ENCODE measurements at places on chromosomes 4 and X.

DNA sequence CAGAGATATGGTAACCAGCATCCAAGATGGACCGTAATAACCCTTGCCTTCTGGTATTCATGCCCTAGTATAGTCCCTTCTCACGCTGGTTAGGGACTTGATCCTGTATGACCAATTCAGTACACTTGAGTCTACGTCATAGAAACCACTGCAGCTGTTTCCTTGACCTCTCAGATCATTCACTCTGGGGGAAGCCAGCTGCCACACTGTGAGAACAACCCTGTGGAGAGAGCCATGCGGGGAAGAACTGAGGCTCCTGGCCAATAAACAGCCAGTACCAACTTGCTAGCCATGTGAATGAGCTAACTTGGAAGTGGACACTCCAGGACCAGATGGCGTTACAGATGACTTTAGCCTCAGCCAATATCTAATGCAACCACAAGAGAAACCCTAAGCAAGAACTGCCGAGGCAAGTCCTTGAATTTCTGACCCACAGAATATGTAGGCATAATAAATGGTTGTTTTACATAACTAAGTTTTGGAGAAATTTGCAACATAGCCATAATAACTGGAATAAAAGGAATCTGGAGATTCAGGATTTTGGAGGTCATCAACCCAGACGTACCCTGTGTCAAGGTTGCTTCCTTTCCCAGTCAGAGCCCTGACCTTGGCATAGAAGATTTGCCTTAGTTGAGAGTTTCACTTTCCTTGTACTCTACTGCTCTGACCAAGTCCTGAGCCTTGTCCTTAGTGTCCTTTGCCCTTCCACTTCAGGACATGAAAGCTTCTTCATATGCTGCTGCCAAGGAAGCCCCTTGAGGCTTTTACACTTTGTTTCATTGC is 87.3 kb upstream of the ZNF81 start:
- no peak for DNase-seq

- DNase-seq = no peak
These were observed 27.8 kb downstream of the FRYL start for GRCh38 chr4:48752246-48752645.

- DNase-seq = no peak
These were observed 2353.6 kb downstream of the PCDH7 start for GRCh38 chr4:33073811-33074210.

- no peak for DNase-seq
These were observed 84.7 kb upstream of the PCDH19 start for GRCh38 chrX:100494646-100495370.

DNA sequence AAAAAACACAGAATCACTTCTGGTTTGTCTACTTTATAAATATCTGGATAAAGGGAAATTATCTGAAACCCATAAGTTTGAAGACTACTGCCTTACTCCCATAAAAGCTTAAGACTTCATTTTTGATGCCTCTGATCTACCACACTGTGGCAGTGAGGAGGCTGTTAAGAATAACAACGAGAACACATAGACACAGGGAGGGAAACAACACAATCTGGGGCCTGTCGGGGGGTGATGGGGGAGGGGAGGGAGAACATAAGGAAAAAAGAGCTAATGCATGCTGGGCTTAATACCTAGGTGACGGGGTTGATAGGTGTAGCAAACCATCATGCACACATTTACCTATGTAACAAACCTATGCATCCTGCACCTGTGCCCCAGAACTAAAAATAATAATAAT is 573.7 kb downstream of the GBA3 start:
- no peak for DNase-seq

DNA sequence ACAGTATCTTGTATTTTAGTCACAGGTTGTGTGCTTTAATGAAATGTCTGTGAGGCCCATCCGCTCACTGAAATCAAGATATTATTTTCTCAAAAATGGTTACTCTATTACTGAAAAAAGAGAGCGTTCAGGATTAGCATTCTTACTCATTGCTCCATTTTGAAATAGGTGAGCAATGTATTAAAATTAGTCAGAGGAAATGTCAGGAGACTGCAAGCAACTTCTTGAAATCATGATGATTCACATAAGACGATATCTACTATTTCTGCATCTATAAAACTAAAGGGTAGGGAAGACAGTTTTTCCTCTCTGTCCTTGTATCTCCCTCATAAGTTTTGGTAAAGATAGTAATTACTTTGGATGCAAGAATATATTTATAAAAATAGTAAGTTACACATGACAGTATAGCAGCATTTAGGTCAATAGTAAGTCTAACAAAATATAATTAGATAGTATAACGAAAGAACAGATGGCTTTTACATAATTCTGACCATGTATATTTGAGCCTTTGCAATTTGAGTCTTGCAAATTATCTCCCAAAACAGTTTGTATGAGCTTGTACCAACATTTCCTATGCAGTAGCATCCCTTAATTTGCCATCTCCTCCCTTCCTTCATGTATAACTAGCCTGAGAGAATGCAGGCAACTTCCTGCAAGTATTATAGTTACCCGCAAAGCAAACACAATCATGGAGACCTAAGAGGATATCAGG is 937.8 kb downstream of the PCDH7 start:
- no peak for DNase-seq

DNA sequence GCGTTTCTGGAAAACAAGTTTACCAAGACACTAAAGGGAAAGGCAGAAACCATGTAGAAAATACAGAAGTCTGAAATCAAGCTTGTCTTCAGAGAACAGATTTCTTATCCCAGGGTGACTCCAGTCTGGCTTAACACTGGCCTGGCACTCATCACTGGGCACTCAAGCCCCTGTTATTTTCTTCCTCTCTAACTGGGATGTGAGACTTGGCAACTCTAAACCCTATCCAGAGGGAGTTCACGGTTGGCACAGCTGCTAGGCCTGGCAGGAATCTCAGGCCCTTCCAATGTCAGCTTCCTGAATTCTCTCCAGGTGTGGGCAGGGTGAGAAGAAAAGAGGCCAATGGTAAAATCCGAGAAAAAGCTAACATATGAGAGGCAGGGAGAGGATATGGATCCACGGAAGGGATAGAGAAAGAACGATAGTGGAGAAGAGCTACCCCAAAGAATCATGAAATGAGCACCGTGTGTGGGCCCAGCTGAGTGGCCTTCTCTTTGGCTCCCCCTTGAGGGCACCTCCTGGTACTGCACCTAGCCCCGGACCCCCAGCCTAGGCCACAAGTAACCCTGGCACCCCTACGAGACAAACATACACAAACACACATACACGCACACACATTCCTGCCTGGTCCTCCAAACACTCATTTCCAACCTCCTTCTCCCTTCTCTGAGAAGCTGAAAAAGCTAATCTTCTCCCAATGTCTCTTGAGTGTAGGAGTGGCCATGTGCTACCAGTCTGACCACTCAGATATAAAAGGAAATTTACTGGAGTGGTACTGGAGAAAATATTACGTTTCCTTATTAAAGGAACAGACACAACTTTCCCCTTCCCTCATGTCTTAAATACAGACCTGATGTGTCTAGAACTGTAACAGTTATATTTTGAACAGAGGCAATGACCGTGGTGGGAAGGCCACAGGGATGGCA is 16.6 kb upstream of the PTCHD1 start:
- DNase-seq = no peak

GRCh38 chr4:116059361-116059760 is 945.9 kb upstream of the NDST4 start:
- DNase-seq = no peak

- no peak for DNase-seq
These were observed 150.2 kb upstream of the MAMLD1 start for GRCh38 chrX:150212672-150213480.

DNA sequence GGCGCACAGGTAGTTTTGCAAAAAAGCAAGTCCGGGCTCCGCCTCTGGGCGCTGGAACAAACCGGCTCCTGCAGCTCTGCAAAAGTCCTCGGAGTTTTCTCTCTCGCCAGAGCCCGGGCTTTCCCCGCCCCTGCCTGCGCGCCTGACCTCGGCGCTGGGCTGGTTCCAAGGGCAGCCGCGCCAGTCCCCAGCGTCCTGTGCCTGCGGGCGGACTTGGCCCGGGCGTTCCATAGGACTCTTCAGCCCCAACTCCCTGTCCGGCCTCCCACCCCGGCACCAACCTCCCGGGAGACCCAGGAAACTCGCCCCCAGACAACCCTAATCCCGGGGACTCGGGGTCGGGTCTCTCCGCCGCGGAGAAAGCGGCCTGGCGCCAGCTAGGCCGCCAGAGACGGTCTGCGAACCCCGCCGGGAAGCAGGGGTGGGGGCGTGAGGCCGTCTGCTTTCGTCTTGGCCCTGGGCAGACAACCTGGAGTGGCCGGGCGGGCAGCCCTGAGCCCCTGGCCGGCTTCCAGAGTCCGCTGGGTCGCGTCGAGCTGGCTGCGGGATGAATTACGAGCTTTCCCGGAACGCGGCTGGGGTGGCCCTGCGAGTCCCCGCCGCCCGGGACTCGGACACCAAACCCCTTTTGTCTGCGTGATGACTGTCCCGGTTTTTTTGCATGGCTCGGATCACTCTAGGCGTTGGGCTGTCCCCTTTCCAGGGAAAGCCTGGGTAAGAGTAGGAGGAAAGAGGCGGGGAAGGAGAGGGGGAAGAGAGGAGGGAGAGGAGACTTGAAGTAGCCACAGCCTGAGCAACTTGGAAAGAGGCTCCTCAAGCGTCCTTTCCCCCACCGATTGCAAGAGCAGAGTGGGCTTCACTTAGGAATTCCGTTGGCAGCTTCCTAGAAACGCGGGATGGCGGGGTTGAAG is 916 bp downstream of the MXRA5 start:
- DNase-seq = no peak

DNA sequence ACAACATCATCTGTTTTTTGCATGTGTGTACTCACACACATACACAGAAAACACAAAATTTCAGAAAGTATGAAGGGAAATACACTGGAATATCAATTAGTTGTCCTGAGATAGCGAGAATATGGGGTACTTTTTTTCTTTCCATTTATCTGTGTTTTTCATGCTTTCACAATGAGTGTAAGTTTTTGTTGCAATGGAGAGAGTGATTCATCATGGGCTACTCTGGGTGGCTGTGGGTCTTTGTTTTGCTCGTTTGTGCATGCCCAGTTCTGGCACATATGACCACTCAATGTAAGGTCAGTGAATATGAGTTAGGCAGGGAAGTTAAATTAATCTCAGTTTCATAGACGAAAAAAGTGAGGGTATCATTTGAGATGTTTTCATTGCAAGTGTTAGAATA is 26.9 kb downstream of the XK start:
- DNase-seq = no peak

- no peak for DNase-seq
These were observed 203.4 kb downstream of the ZNF674 start for GRCh38 chrX:46341767-46342322.

DNA sequence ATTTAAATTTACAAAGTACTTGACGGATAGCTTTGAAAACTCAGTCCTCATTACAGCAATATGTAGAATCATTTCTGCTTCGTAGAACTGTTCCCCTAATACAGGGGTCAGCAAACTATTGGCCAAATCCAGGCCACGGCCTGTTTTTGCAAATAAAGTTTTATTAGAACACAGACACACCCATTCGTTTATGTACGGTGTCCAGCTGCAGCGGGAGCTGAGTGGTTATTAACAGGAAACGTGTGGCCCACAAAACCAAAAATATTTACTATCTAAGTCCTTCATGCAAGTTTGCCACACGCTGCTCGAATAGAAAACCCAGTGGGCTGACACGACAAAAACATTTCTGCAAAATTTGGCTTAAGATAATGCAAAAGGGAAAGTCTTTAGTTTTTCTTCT is 146.5 kb downstream of the AFAP1 start:
- DNase-seq = no peak

- no peak for DNase-seq
These were observed 166.1 kb upstream of the NUDT6 start for GRCh38 chr4:123088501-123088900.

- no peak for DNase-seq
These were observed 15.5 kb downstream of the NUDT6 start for GRCh38 chr4:122906859-122907305.

DNA sequence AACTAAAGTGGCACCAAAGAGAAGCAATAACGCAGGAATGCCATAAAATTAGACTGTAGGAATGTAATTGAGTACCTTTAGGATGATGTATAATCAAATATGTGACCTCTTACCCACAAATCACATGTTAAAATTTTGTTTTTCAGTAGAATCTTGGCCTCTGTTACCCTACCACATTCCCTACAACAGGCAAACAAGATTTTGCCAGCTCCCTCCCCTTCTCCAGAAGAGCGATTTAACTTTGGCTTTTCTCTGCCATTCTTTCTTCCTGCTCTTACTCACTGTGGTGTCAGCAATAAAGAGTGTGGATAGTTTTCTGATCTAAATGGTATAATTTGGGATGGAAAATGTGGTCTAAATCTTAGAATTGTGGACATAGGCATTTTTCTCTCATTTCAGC is 57.2 kb downstream of the TRIM2 start:
- DNase-seq = no peak

DNA sequence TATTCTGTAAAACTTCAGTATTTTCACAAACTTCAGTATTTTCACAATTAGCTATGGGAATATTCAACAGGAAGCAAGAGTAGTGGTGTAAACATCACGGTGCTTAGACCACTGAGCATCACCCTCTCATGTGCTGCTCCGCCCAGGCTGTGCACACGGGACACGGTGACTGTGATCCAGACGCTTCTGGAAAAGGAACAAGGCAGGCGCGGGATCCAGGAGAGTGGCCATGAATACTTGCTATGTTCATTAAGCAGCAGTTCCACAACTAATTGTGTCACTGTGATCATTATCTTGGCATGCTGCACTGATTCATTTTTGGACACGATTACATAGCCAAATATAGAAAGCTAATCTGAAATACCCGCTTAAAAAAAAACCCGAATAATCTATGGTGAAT is 19.6 kb upstream of the FAT1 start:
- DNase-seq = no peak

GRCh38 chrX:97224148-97224547 is 340.4 kb downstream of the RPA4 start:
- no peak for DNase-seq

DNA sequence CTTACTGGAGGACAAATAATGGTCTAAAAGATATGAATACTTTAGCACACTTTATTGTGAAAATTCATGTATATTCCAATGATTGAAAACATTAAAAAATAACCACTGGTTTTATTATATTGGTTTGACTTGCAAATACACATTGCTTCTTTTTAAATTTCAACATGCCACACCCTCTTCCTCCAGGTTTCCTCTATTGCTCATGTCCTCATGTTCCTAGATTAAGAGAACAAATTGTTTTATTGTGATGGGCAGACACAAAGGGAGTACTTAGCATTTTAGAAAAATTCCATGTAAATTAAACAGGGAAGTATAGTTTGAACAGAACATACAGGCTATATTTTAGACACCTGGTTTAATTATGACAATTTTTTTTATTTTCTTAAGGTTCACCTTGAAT is 230.6 kb upstream of the GPRIN3 start:
- DNase-seq = no peak
